CD4-positive, alpha-beta T cell treated with Interleukin-2 at 100 ng/mL for 4 hours (primary cell): ENCODE measurements at places on chromosomes 3 and 15.

GRCh38 chr3:44427683-44428082, 49.8 kb downstream of the ZNF445 start:
- DNase-seq = no peak

DNA sequence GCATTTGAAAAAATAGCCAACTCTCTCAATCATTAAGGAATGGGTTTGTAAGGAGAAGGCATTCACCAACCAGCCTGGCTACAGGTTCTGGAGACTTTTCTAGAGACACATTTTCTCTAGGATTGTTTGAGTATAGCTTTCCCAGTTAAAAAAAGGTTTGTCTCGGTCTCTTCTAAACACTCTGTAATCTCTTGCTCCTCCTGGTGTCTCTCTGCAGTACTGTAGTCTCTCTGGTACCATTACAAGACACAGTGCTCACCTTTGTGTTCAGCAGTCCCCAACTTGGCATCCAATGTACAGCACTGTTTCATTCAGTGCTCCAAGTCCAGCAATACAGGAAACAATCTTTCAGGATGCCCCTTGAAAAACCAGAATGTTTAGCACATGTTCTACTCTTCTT, 534.4 kb downstream of the ZNF385D start:
- no peak for DNase-seq

DNA sequence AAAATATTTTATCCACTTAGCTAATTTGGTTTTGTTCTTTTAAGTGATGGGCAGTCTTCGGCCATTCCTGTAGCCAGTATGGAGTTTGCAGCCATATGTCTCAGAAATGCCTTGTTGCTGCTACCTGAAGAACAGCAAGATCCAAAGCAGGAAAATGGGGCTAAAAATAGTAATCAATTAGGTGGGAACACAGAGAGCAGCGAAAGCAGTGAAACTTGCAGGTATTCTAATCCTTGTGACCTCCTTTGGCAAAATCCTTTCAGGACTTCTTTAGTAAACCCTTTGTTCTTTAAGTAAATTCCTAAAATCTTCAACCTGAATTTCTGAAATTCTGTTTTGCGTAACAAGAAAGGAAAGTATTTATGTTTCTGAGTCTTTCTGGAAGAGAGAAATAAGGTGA, 49.8 kb downstream of the CNOT10 start:
- DNase-seq = no peak

DNA sequence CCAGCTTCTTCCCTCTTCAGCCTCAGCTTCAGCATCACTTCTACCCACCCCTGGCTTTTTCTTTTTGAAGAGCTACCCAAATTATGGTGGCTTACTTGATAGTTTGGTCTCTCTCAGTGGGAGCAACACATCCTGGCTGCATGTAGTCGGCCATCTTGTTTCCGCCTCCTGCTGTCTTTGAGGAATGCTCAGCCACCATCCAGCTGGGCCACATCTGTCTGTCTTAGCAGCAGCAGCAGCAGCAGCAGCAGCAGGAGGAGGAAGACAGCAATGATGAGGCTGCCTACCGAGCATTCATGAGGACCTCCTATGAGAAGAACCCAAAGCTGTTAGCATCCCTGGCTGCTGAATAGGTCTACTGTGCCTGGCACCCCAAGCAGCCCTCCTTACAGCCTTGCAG, 19.7 kb downstream of the IL16 start:
- DNase-seq = no peak
